ENCODE measurements at places on chromosomes 5 and 9. TPM values are rescaled to one million over a fixed set of nuclear protein-coding genes. Genes with fewer than 3 reads are reported as not detected.

The ZNF484 gene
- 15.4 TPM for total RNA-seq

The SCGB3A2 gene
- total RNA-seq = not detected

The DOK3 gene
- total RNA-seq = 0.99 TPM

The IRX1 gene
- total RNA-seq = not detected

The IFNA21 gene
- not detected for total RNA-seq

The TCF7 gene
- 3.1 TPM for total RNA-seq

The NKD2 gene
- total RNA-seq = under 0.01 TPM

The CLPTM1L gene
- total RNA-seq = 189 TPM

The POU5F2 gene
- 0.51 TPM for total RNA-seq
